ENCODE measurements at places on chromosomes 6 and 20.

DNA sequence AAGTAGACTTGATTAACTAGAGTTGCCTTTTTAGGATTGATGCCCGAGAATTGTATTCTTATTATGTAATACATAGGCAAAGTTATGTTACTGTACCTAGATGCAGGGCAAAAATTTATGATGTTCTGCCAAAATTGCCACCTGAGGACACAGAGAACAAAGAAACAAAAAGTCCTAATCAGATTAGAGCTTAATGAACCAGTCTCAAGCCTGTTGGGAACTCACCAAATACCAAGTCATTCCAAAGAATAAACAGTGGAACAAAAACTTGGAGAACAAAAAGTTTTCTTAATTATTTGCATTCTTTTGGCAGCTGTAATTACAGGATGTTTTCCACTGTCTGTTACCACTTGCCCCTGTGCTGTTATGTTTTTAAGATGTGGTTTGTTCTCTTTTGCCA is 154.7 kb upstream of the SGK1 start:
- no peak for DNase-seq

GRCh38 chr6:152117156-152118133 is 310.0 kb downstream of the ESR1 start:
- no peak for DNase-seq

DNA sequence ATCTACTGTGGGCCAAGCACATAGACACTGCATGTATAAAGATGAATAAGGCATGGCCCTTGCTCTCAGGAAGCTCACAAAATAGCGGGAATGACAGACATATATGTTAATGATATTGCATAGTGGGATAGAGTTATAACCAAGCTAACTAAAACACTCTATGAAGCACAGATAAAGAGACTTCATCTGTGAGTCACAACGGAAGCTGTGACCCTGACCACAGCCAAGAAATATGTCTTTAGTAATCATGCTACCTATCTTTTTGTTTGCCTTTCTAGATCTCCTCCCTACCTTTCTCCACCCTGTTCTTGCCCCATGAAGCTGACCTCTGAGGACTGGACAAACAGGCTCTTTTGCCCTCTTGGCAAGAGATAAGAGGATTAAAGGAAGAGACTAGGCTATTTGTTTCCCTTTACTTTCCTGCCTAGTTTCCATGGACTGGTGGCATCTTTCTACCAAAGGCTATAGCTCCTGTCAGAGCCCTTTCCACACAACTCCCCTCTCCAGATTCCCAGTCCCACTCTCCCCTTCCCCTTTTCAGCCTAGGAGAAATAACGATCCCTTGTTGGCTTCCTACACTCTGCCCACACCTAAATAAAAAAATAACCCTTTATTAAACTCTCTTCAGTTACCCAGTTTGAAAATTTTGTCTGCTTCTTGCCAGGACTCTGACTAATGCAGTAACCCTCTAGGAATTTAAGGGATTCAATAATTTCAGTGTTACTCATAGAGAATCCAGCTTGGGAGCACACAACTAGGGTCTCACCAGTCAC is 504.9 kb upstream of the MARCKS start:
- DNase-seq, result no peak

DNA sequence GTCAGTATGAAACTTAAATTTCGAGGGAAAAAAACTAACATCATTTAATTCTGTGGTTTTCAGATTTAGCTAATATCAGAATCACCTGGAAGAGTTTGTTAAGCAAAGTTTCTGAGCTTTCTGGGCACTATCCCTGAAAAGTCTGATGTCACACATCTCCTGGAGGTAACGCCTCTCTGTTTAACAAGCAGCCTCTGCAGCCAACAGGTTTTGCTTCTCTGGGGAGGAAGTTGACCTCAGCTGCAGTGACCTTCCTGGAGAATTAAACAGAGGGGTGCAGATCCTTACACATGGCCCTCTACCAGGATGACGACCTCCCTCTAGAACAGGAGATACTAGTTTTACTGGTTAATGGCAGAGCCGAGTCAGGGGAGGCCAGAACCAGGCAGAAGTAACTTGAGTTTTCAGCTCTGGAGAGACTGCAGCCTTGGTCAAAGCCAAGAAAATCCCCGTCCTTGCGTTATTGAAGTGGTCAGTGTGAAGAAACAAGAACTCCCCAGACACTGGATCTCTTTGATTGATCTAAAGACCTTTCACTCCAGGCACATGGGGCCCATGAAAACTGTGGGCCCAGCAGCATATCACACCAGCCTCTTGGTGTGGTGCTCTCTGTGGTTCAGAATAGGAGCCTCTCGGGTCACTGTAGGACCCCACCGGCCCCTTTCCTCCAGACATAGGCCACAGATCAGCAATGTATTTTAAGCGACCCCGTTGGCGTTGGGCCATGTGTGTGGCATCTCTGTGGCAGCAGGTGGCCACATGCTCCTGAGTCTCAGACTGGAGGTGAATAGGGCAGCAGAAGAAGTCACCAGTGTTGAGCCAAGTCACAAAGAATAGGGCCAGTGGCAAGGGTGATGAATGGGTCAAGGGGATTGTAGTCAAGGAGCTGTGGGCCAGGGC is 33.4 kb upstream of the CCR6 start:
- no peak for DNase-seq

- DNase-seq, result no peak
Measured at GRCh38 chr6:64538722-64539121, 903.1 kb downstream of the PHF3 start.

DNA sequence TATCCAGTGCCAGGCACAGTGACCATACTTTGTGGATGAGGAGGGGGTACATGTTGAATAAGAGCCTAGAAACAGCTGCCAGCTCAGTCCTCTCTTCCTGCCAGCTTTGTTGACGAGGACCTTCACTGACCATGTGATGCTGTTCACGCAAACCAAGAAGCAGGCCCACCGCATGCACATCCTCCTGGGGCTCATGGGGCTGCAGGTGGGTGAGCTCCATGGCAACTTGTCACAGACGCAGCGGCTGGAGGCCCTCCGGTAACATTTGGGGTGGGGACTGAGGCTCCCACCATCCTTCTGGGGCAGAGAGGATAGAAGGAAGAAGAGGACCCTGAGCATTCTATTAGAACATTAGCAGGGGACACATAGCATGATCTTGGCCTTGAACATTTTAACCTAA is 15.6 kb downstream of the DDX27 start:
- DNase-seq, result no peak

GRCh38 chr6:152642578-152643375 is 5.6 kb upstream of the SYNE1 start:
- DNase-seq, result no peak

- no peak for DNase-seq
Measured at GRCh38 chr6:29647927-29648642, 8.8 kb upstream of the MOG start.

DNA sequence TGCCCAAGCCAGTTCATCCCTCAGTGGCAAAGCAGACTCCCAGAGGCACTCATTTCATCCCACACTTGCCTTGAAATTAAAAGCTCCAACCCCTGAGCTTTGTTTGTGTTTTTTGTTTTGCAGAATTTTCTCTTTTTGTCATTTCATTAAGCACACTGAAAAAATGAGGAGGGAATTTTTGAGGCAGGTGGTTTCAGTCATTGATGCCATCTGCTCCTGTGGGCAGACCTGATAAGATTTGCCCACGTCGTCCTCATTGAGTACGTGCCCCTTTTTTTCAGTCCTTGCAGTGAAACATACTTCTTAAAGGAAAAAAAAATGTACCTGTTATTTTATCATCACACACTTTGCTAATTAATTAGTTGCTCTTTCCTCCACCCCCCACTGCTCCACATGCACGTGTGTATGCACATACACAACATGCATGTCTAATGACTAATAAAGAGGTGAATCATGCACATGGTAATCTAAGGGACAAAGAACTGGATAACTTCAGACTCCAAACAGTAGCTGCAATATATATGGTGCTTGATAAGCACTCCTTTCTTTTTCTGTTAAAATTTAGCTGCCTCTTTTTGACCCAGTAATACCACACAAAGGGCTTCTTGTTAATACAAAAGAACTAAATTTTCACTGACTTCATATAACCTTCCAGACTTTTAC is 102.1 kb upstream of the TMEM181 start:
- no peak for DNase-seq
